ENCODE measurements at places on chromosomes 3 and 15.
A peak's percentile ranks its signal among the peaks of the same experiment; 100 is the strongest.

GRCh38 chr15:95371664-95372063 lies 958.8 kb upstream of the NR2F2 start:
- DNase-seq: no peak

DNA sequence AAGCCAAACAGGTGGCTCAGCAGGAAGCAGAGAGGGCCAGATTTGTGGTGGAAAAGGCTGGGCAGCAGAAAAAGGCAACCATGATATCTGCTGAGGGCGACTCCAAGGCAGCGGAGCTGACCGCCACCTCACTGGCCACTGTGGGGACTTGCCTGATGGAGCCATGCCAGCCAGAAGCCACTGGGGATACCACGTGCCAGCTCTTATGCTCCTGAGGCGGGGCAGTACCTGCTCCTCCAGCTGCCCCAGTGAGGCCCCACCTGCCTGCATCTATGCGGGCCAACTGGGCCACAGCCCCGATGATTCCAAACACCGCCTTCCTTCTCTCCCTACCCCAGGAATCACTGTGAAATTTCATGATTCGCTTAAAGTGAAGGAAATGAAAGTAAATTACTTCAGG lies 22.9 kb upstream of the ARIH1 start:
- DNase-seq: no peak

DNA sequence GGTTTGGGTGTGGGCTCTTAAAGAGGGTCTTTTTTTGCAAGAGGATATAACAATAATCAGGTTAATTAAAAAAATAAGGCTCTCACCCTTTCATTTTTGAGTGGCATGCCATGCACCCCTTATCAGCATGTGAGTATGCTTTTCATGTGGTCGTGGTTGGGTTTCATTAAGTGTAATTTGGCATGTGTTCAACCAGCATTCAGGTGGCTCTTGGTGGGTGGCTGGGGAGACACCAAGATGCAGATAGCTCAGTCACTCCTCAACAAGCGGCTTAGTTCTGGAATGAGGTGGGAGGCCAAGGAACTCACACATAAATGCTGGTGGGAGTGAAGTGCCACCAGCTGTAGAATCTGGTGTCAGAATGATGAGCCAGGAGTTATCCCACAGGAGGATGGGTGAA lies 66.8 kb downstream of the FLNB start:
- DNase-seq: peak; percentile 18

- peak; percentile 37 for DNase-seq
These were observed at the start of gene PCBP4 for GRCh38 chr3:51967384-51968169. TSS of gene PCBP4 (minus strand) at chr3:51967454. CDS start at chr3:51961240, 6,214 bp downstream.

GRCh38 chr3:72892081-72892775 lies 4.4 kb downstream of the GXYLT2 start:
- DNase-seq: no peak

DNA sequence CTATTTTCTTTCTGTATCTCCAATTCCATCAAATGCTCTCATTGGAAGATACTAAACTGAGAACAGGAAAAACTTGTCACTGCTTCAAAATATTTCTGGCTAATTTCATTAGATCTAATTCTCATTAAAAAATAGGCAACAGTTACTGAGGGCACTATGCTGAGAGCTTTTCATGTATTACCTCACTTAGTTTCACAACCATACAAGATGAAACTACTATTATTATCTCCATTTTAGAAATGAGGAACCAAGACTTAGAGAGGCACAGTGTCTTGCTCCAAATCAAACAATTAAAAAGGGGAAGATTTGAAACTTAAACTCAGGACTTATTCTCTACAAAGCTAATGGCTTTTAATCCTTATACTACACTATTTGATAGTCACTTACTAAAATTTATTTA lies 7.2 kb upstream of the OTOL1 start:
- DNase-seq: peak; percentile 32

DNA sequence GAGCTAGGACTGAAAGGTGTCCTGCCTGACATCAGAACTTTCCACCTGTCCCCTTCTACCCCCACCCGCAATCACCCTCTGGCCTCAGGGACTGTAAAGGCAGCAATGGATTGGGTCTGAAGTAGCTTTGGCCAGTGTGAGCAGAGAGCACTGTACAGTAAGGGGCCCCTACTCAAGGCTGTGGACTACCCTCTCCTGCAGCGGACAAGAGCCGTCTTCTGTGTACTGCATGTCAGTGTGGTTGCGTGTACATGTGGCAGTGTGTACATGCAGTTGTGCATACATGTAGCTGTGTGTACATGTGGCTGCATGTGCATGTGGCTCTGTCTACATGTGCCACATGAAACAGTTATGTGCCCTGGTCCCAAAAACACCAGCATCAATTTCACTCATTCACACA lies 205.9 kb upstream of the LINGO1 start:
- no peak for DNase-seq

DNA sequence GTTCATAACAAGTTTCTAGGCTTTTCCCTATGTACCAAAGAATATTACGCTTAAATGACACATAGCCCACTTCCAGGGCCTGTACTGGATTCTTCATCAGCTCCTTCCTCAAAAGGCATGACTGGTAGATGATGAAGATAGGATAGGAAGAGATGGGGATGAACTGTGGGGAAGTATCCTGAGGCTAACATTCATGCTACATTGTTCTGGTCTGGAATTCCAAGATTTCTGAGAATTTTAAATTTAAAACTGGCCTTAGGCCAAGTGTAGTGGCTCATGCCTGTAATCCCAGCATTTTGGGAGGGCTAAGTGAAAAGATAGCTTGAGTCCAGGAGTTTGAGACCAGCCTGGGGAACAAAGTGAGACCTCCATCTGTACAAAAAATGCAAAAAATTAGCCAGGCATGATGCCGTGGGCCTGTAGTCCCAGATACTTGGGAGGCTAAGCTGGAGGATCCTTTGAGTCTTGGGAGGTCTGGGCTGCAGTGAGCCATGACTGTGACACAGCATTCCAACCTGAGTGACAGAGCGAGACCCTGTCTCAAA lies 160.1 kb upstream of the PLAAT1 start:
- DNase-seq: no peak

DNA sequence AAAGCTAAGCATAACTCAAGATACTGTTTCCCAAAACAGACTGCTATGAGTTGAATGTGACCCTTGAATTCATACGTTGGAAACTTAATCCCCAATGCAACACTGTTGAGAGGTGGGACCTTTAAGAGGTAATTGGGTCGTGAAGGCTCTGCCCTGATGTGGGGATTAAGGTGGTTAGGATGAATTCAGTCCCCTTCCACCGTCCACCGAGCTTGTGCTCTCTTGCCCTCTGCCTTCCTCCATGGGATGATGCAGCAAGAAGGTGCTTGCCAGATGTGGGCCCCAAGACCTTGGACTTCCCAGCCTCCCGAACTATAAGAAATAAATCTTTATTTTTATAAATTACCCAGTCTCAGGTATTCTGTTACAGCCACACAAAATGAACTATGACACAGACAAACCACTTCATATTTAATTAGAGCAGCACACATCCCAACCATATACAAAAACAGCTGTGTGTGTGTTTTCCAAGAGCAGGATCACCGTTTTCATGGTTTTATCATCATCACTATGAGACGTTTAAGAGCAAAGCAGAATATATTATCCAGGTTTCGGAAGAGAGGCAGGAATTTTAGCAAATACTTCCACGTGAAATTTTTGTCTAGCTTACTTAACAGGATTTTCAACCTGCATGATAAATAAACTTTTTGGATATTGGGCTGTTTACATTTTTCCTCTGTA lies 61.2 kb downstream of the CD200R1L start:
- no peak for DNase-seq

DNA sequence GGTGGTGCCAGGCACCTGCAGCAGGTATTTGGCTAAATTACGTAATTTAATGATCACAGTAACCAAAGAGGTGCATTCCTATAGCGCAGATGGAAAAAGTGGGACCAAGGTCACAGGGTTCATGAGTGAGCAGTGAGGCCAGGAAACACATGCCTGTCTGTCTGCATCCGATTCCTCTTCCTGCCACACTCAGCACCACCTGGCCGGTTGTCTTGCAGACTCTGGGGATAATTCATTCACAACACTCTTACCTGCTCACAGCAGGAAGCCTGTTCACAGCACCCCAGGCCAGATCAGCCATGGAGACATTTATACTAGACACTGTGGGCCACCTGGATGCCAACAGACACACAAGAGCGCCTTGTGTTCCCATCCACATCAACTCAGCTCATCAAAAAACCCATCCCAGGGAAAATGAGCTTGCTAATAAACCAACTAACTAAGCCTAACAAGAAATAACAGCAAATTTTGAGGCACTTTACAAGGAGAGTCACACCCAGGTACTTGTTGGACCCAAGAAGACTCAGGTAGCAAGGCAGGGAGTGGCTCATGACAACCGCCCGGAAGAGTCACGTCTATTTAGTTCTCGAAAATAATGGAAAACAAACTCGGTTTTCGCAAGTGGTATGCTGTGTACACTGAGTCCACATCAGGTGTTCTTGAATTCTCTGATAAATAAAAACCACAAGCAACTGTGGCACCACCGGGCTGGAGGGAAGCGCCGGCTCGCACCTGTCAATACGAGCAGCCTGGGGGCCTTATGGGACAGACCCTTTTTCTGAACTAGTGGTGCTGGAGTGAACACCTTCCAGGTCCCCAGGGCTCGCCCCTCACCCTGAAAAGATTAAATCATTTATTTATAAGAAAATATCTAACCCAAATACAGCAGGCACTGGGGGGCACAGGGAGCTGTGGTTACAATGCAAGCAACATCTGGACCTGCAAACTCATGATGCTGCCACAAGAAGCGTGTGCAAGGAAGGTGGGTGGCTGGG lies 40.5 kb downstream of the FAM174B start:
- no peak for DNase-seq

GRCh38 chr3:133570139-133570936 lies 3.1 kb upstream of the CDV3 start:
- DNase-seq: no peak

DNA sequence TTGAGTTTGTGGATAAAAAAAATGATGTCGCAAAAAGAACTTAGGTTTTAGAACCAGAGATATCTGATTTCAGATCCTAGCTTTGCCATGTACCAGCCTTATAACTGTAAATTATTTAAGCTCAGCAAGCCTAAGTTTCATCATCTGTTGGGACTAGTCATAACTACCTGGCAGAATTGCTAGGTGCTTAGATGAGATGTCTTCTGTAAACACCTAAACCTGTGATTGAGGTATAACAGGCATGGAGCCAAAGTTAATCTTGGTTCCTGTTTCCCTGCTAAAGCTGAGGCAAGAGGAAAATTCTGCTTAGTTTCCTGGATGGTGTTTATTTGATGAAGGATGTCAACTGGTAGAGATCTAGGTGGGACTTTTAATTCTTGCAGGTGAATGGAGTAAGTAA lies 331.3 kb upstream of the RBMS3 start:
- DNase-seq: no peak

DNA sequence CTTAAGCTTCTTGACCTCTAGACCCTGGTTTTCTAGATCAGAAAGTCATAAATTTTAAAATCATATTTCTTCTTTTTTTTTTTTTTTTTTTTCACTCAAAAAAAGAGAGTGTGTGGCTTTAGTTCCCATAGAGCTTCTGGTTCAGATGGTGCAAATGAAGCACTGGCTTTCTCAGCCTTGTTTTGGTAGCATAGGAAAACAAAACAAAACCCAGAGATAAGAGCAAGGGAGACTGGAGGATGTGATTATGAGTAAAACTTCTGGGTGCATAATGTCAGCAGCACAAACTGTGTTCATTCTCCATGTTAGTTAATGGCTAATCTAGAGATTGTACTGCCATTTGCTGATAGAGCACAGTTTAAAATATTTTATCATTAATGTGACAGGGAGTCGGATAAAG lies 55.4 kb downstream of the RARB start:
- no peak for DNase-seq

DNA sequence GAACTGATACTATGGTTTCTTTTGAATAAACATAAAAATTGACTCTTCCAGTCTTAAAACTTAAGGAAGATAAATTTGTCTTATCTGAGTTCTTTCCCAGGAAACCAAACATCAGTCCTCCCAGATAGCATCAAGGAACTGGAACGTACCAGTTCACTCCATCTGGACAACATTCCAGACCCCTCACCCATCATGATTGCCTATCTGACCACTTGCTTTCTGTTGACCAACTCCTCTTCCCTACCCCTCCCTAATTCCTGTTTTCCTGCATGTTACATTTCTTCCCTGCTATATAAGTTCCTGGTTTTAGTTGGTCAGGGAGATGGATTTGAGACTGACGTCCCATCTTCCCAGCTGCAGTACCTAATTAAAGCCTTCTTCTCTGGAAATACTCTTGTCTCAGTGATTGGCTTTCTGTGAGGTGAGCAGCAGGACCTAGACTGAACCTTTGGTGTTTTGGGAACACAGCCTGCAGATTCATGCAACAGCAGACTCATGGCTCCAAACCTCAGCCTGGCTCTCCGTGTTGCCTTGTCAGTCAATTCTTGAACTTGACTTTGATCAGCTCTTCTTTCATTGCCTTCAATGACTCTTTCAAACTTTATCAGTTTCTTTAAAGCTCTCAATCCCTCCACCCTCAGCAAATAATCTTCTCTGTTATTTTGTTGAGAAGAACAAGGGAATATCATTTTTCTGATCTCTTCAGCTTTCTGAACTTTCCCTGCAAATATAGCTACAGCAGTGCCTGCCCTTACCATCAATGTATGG lies 123.6 kb downstream of the RPL22L1 start:
- no peak for DNase-seq

- no peak for DNase-seq
These were observed 25.5 kb downstream of the RFT1 start for GRCh38 chr3:53104762-53105161.

DNA sequence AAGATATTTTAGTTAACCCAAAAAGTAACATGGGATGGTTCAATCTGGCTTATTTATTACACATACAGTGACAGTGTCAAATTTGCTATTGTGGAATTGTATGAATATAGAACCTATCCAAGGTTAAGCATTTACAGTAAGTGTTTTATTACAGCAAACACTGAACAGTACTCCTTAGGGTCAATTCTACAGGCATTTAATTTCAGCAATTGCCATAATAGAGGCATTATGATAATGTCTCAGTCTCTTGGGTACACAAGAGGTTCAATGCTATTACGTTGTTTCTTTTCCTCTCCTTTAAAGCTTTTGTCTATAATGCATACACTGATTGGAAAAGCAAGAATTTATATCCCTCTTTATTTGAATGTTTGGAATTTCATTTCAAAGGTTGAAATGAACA lies 275.7 kb upstream of the NAALADL2 start:
- no peak for DNase-seq

DNA sequence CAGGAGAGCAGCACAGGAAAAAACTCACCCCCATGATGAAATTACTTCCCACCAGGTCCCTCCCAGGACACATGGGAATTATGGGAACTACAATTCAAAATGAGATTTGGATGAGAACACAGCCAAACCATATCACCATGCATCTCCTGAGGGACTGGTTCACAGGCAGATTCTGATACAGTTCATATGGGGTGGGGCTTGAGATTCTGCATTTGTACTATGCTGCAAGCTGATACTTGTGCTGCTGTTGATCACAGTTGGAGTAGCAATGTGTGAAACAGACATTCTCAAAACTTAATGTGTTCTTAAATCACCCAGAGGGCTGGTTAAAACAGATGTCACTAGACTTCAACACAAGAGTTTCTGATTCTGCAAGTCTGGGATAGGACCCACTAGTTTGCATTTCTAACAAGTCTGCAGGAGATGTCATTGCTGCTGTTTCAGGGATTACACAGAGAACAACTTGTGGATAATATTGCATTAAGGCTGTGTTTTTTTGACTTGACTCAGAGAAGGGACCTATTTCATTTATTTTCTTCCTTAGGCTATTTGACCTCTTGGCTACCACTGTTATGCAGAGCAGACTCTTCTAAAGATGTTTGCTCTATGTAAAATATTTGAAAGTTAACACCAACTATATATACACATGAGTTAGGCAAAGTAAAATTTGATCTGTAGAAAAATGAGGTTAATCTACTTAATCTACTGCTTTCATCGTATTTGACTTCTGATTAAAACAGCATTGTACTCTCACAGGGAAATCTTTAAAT lies 194.2 kb upstream of the CNTN3 start:
- DNase-seq: no peak

Measured in GM12865 (cell line).